ENCODE measurements at places on chromosomes 4 and X. TPM values are rescaled to one million over a fixed set of nuclear protein-coding genes. Genes with fewer than 3 reads are reported as not detected.

The PDE6B gene
- total RNA-seq = not detected

The SAP30 gene
- 23.9 TPM for total RNA-seq

The FAM53A gene
- total RNA-seq = 3.7 TPM

The CWH43 gene
- not detected for total RNA-seq

The IL2RG gene
- not detected for total RNA-seq

The C4orf50 gene
- not detected for total RNA-seq

The DOK7 gene
- total RNA-seq = not detected

The DMP1 gene
- total RNA-seq = not detected

The CCNB3 gene
- 0.36 TPM for total RNA-seq

The TLL1 gene
- 1.5 TPM for total RNA-seq

Data from hair follicle dermal papilla cell (primary cell).